ENCODE measurements at places on chromosomes 11 and 22. TPM values are rescaled to one million over a fixed set of nuclear protein-coding genes. Genes with fewer than 3 reads are reported as not detected.

DNA sequence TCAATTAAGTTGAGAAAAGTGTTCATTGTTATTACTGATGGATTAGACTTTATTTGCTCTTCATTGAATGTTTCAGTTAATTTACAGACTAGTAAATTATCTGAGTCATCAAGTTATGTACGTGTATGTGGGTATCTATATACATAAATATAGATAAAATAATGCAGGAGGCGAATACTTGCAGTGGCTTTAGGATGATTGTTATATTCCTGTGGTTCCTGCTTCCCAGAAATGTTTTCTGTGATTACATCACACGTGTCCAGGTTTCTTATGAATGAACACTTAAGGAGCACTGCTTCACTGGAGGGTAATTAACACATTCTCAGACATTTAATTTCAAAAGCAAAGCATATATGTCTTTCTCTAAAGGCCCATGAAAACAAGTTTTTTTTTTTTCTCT lies 28.4 kb downstream of the YAP1 start:
- H3K27me3 ChIP-seq, result no peaks in the 10 kb centered on the region
- peaks cover 6% of the 10 kb centered on the region for H3K36me3 ChIP-seq
- H3K4me1 ChIP-seq, result peaks cover 46% of the 10 kb centered on the region
- DNase-seq, result no peak
- no peak overlapping the region for H3K4me3 ChIP-seq
- H3K27ac ChIP-seq, result peak overlapping the region; percentile 68

Gene RNF215
- total RNA-seq, result 27.6 TPM

- H3K36me3 ChIP-seq, result no peaks in the 10 kb centered on the region
- no peak overlapping the region for H3K27ac ChIP-seq
- peaks cover 5% of the 10 kb centered on the region for H3K27me3 ChIP-seq
Observed at GRCh38 chr11:117820071-117820470, 4.5 kb downstream of the FXYD2 start.

GRCh38 chr11:2375341-2375853 lies 1.7 kb upstream of the CD81 start:
- peak overlapping the region; percentile 62 for H3K4me3 ChIP-seq
- peaks cover 12% of the 10 kb centered on the region for H3K4me1 ChIP-seq
- H3K27me3 ChIP-seq, result peaks cover 10% of the 10 kb centered on the region

GRCh38 chr11:73578592-73579185 lies 19.2 kb downstream of the FAM168A start:
- H3K4me1 ChIP-seq, result peaks cover 28% of the 10 kb centered on the region
- H3K36me3 ChIP-seq, result peaks cover 6% of the 10 kb centered on the region
- no peak overlapping the region for H3K4me3 ChIP-seq
- DNase-seq, result no peak
- no peak overlapping the region for H3K27ac ChIP-seq

GRCh38 chr22:44392446-44392921 lies 79.7 kb upstream of the SHISAL1 start:
- no peaks in the 10 kb centered on the region for H3K27me3 ChIP-seq
- H3K36me3 ChIP-seq, result no peaks in the 10 kb centered on the region
- H3K27ac ChIP-seq, result no peak overlapping the region
- peaks cover 7% of the 10 kb centered on the region for H3K4me1 ChIP-seq
- peak; percentile 7 for DNase-seq
- no peak overlapping the region for H3K4me3 ChIP-seq

Gene HTR3A
- total RNA-seq, result 4.1 TPM

- no peak overlapping the region for H3K27ac ChIP-seq
- H3K27me3 ChIP-seq, result peaks cover 2% of the 10 kb centered on the region
- peaks cover 24% of the 10 kb centered on the region for H3K4me1 ChIP-seq
- DNase-seq, result no peak
- H3K4me3 ChIP-seq, result no peak overlapping the region
- H3K36me3 ChIP-seq, result no peaks in the 10 kb centered on the region
Observed at GRCh38 chr11:126163074-126163700, 48.3 kb downstream of the RPUSD4 start.

DNA sequence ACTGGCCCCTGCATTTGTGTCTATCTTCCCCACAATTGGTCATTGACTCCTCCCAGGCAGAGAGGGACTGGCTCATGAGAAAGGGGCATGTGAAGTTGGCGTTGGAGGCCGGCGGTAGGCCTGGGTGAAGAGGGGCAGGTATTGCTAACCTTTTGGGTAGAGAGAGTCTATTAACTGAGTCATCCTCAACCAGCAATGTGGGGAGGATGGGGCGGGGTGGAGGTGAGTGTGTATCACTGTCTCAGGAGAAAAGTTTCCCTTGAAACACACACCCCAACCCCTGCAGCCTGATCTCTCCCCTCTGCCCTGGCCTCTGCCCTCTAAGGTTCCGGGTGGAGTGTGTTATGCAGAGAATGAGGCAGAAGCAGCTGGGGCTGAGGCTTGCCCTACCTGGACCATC lies 60.1 kb upstream of the PHF21B start:
- H3K4me1 ChIP-seq, result peaks cover 32% of the 10 kb centered on the region
- peaks cover 12% of the 10 kb centered on the region for H3K36me3 ChIP-seq
- peaks cover 17% of the 10 kb centered on the region for H3K27me3 ChIP-seq
- DNase-seq, result no peak
- H3K4me3 ChIP-seq, result no peak overlapping the region

DNA sequence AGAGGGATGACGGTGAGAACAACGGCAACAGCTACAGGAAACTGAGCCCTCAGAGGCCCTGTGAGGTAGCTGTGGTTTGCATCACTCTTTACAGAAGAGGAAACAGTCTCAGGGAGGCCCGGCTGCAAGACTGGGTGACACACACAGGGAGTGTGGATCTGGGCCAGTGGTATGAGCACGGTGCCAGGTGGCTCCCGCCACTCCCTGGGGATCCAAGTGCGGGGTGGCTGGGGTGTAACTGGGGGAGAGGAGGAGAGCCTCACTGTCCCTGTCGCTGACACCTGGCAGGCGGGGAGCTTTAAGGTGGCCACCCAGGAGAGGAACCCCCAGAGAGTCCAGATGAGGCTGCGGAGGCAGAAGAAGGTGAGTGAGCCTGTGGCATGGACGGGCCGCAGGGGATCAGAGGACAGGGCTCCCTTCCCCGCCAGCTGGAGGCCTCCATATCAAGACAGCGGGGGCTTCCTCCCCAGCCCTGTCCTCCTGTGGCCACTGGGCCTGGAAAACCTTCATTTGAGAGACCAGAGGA lies 5.6 kb downstream of the RGL4 start:
- no peak overlapping the region for H3K27ac ChIP-seq
- no peak overlapping the region for H3K4me3 ChIP-seq
- H3K4me1 ChIP-seq, result no peaks in the 10 kb centered on the region
- H3K36me3 ChIP-seq, result peaks cover 30% of the 10 kb centered on the region
- DNase-seq, result no peak

DNA sequence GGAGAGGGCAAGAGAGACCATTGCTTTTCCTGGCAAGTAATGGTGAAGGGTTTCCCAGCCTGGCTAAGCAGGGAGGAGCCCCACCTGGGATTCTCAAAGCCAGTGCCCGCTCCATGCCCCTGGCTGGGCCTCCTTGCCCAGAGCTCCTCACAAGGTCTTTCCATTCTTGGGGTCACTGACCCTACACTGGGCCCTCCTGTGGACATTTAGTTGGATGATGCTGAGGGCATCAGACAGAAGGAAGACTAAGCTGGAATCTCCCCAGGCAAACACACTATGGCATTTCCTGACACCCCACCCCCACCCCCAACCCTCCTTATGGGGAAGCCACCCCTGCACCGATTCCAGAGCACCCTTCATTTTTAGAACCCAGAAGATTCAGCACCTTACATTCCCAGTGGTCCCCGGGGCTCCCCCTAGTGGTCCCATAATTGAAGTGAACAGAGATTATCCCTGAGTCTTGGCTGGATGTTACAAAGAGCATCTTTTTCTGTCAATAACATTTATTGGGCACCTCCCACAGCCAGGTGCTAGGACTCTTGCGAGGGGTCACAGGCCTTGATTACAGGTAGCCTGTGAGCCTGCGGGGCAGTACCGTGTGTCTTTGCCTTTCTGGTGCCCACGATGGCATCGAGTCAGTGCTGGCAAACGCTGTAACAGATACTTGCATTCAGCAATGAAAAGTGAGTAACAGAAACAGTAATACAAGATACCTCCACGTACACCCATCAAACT lies 548.5 kb downstream of the BUD13 start:
- DNase-seq, result peak; percentile 63
- no peaks in the 10 kb centered on the region for H3K27me3 ChIP-seq
- no peaks in the 10 kb centered on the region for H3K36me3 ChIP-seq
- no peak overlapping the region for H3K27ac ChIP-seq

DNA sequence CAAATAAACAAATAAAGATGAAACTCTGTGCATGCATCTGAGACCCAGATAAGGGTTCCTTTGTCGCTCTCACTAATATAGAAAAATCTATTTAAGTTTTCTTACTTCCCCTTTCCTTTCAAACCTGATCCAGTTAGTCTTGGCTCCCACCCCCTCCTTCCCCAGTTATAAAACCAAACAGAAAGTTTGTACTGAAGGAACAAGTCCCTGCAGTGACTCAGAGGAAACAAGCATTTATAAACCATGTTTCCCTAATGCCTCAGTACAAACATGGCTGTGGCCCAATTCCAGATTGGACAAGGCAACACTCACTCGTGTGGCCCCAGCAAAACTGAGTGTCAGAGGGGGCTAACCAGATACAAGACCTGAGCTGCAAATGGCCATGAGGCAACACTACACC lies 65.5 kb upstream of the ARHGAP20 start:
- H3K4me1 ChIP-seq, result no peaks in the 10 kb centered on the region
- peaks cover 3% of the 10 kb centered on the region for H3K36me3 ChIP-seq
- H3K4me3 ChIP-seq, result no peak overlapping the region
- no peak for DNase-seq

Gene SLC1A2
- 1.2 TPM for total RNA-seq

All from WTC11 (cell line).